ENCODE measurements at places on chromosomes 1 and 21.

- DNase-seq: no peak
Observed at GRCh38 chr1:62589321-62589720, 8.0 kb upstream of the ANGPTL3 start.

DNA sequence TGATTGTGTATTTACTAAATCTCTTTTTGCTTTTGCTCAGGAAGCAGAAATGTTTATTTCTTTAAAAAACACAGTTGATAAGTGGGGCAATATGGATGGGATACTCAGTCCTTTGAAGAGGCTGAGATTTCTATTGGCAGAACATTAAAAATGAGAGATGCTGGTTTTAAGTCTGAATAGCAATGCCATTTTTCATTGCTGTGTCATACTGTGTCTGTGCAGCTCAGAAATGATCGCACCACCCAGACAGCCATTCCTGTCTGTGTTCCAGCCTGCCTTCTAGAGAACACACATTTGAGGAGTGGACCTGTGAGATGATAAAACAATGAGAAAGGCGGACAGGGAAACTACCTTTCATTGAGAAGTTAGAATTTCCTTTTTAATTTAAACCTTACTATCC is 231.2 kb upstream of the USP24 start:
- no peak for DNase-seq

GRCh38 chr1:225666495-225666894 is 13.6 kb upstream of the ENAH start:
- no peak for DNase-seq

- no peak for DNase-seq
Observed at GRCh38 chr1:246081856-246082668, 425.0 kb downstream of the SMYD3 start.

GRCh38 chr1:209038316-209038715 is 545.2 kb upstream of the CAMK1G start:
- DNase-seq: no peak

GRCh38 chr1:116448785-116449385 is 75.8 kb downstream of the ATP1A1 start:
- DNase-seq: no peak

DNA sequence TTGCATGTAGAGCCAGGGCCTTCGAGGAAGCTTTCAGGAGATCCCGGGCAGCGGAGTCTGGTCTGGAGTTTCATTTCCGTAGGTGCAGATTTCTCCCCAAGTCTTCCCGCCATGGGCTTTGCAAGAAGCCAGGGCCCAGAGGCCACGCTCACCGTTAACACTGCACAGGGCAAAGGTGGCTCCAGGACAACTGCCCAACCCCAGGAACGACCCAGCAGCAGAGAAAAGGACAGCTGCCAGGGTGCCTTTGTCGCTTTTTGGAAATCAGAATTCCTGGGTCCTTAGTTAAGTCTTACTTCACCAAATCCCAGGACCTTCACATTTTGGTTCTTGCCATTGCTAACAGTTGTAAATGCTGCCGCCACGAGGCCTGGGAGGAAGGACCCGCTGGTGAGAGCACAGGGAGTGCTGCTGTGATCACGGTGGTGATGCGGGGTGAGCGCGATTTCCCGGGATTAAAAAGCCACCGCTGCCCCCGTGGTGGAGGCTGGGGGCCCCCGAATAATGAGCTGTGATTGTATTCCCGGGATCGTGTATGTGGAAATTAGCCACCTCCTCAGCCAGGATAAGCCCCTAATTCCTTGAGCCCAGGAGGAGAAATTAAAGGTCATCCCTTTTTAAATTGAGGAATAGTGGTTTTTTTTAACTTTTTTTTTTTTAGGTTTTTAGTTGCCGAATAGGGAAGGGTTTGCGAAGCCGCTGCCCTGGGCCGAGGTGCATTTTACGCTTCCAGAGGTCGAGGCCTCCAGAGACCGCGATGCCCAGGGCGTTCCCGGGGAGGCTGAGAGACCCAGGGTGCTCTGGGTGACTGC is 8.2 kb downstream of the SIM2 start:
- no peak for DNase-seq

DNA sequence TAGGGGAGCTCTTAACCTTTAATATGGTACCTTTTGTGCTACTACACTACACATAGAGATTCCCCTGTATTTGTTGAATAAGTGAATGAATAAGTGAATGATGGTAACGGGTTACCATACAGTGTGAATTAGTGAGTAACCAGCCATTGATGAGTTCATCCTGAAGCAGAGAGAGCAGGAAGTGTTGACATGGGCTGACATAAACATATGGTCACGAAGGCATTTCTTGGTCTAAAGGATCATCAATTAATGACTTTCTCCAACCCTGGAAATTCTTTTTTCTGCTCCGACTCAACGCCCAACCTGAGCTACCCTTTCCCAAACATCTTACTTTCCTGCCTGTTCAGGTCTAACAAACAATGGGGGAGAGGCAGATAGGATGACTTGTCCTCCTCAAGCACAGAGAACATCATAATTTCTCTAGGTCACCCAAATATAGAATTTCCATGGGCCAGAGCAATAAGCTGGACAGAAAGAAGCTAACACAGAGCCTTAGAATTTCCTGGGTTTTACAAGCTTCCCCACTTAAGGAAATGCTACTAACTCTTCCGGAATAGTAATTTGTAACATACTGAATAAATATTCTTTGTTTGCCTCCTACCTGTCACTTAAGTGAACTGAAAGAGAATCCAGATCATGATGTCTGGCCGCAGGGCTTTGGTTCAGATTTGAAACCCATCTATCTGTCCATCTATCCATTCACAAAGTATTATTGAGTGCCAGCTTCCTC is 114.7 kb upstream of the NGF start:
- no peak for DNase-seq

DNA sequence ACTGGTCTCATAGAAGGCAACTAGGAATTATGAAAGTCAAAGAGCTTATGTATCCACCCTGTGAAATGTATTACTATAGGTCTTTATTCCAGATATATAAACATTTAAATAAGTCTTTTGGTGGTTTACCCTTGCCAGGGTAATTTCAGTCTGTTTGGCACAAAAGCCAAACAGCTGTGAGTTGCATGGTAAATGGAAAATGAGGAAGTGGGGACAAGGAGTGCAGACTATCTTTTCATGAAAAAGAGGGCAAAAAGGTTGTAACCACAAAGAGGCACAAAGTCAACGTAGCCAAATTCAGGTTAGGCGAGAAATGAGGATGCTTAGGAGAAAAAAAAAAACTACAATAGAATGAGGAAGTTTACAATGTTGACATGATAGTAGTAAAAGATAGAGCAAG is 492.3 kb upstream of the PRMT6 start:
- no peak for DNase-seq

GRCh38 chr1:47231301-47232186 is 481 bp downstream of the TAL1 start:
- DNase-seq: peak; percentile 9

- no peak for DNase-seq
Observed at GRCh38 chr21:36701756-36702621, 3.1 kb downstream of the SIM2 start.

- peak; percentile 72 for DNase-seq
Observed at GRCh38 chr21:15065392-15066122, 757 bp upstream of the NRIP1 start.

- peak; percentile 33 for DNase-seq
Observed at GRCh38 chr1:205774198-205775014, 876 bp downstream of the RAB29 start.

DNA sequence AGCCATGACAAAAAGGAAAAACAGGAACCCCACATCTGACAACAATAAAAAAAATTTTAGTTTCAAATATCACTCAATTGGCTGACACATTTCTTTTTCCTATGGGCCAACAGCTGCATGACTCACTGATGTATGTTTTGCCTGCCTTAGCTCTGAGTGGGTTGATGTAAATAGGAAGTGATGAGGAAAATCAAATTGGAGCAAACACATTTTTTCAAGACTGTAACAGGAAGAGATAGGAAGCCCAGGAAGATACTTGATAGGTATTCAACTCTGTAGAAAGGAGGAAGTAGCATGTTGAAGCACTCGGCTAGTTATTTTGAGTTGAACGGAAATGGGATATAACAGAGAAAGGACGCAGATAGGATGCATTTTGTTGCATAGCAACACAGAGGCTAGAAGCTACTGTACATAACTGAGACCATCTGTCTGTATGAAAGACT is 168.0 kb upstream of the NR5A2 start:
- no peak for DNase-seq

GRCh38 chr1:223423641-223424233 is 30.5 kb downstream of the CCDC185 start:
- DNase-seq: no peak

- DNase-seq: no peak
Observed at GRCh38 chr1:209727785-209728184, 23.1 kb downstream of the HSD11B1 start.

GRCh38 chr21:31922881-31923280 is 50.1 kb downstream of the HUNK start:
- DNase-seq: no peak

- DNase-seq: no peak
Observed at GRCh38 chr1:234495231-234495990, 16.4 kb upstream of the TARBP1 start.

GRCh38 chr21:36688324-36688723 is 10.6 kb upstream of the SIM2 start:
- DNase-seq: no peak

DNA sequence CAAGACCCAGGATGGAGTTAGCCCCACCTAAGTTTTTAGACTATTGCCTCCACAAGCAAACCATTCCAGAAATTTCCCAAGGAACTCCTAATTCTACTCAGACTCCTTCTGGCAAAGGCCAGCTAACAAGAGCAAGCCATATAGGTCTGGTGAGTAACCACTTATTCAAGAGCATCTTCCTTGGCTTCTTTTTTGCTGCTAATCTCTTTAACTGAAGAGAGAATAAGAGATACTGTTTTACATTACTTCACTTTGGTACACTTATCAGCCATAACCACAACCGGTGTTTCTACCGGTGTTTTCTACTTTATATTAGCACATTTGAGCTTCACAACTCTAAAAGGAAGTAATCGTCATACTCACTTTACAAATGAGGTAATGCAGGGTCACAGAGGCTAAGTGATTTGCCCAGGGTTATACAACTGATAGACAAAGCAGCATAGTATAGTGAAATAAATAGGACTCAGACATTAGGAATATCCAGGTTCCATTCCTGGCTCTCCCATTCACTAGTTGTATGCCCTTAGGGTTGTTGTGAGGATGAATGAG is 1.7 kb upstream of the EPS15 start:
- peak; percentile 36 for DNase-seq

DNA sequence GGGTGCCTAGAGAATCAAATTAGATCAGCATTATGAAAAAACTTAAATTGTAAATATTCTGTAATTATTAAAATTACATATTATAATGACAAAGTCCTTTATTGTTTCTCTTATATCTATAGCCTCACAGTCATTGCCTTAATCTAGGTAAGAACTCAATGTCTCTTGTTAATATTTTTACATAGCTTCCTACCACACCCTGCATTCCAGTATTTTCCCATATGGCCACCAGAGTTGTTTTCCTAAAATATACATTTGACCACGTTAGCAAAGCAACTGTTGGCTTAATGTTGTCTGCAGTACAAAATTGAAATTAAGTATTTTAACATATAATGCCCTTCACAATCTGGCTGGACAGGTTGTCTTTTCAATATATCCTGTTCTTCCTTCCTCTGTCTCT is 230.3 kb downstream of the DNAH14 start:
- no peak for DNase-seq

- DNase-seq: no peak
Observed at GRCh38 chr1:229204921-229205777, 65.8 kb upstream of the RAB4A start.

DNA sequence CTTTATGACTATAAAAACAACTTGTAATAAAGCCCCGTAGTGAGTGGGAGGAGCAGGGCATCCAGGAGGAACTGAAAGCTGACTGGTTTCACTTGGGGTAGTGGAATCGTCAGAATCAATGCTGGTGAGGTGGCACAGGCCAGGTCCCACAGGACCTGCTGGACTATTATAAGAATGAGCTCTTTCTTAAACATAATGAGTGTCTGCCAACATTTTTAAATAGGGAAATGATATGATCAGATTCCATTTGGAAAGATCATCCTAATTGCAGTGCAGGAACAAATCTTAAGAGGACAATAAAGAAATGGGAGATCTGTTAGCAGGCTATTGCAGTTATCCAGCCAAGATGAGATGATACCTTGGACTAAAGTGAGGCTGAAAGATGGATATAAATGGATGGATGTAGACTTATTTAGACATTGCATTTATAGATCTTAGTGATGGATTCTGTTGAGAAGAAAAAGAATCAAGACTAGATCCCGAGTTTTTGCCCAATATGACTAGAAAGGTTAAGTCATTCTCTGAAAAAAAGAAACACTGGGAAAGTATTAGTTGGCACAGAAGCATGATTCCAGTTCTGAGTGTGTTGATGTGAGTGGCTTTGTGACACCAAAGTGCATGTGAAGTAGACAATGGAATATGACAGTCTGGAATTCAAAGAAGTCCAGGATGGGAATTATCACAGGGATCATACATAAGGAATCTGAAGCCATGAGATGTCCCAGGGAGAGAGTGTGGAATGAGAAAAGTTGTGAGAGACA is 153.3 kb upstream of the SGIP1 start:
- no peak for DNase-seq

GRCh38 chr1:159561497-159561896 is 25.7 kb upstream of the OR10J5 start:
- DNase-seq: no peak

DNA sequence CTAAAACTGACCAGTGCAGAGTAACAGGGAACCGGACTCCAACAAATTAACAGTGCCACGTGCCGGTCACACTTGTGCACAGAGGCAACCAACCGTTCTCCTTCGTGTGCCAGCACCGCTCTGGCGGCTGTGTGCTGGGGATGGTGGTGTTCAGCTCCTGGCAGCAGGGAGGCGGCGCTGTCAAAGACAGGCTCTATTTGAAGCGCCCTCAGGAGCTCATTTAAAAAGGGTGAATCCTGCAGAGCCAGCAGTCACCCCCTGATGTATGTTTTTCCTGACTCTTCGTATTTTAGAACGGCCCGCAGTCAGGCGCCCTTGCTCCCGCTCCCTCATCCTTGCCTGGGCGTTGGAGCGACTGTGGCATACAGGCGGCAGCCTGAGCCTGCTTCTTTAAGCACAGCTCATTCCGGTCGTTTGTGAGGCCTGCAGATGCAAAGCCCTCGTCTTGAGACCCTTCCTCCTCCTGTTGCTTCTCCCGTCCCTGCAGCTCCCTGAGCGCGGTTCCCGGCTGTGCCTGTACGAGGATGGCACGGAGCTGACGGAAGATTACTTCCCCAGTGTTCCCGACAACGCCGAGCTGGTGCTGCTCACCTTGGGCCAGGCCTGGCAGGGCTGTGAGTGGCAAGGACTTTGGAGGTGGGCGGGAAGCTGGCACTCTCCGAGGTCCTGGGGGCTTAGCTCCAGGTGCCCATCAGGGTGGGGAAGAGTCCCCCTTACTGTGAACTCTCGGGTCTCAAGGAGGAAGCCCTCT is 1.1 kb downstream of the DFFB start:
- no peak for DNase-seq

- DNase-seq: no peak
Observed at GRCh38 chr1:193658691-193659090, 472.3 kb upstream of the B3GALT2 start.

GRCh38 chr1:172622541-172622940 is 36.4 kb upstream of the FASLG start:
- no peak for DNase-seq

GRCh38 chr1:10744654-10745238 is 51.7 kb downstream of the CASZ1 start:
- DNase-seq: no peak

All from effector memory CD8-positive, alpha-beta T cell (primary cell).